ENCODE measurements at places on chromosomes 12 and 14. TPM values are rescaled to one million over a fixed set of nuclear protein-coding genes. Genes with fewer than 3 reads are reported as not detected.

The ZNF891 gene
- total RNA-seq: 0.54 TPM

The CHGA gene
- total RNA-seq: not detected

The TRHDE gene
- not detected for total RNA-seq

The ATP2B1 gene
- 23.5 TPM for total RNA-seq

The PDE3A gene
- total RNA-seq: 14.8 TPM

The EEF1AKMT3 gene
- 2.7 TPM for total RNA-seq

The ACOT6 gene
- not detected for total RNA-seq

The LRP6 gene
- 35.4 TPM for total RNA-seq

The SSTR1 gene
- 0.09 TPM for total RNA-seq

The CCDC177 gene
- total RNA-seq: not detected

The HOXC12 gene
- total RNA-seq: not detected

The PLEK2 gene
- 13.1 TPM for total RNA-seq

The PCED1B gene
- 0.45 TPM for total RNA-seq

The KRT4 gene
- total RNA-seq: not detected

The PKP2 gene
- 5.9 TPM for total RNA-seq

The NELL2 gene
- total RNA-seq: not detected

The PRPH gene
- total RNA-seq: 0.19 TPM

The TAS2R9 gene
- total RNA-seq: 0.09 TPM
